Stimulated activated CD4-positive, alpha-beta T cell treated with anti-CD3 and anti-CD28 coated beads, Interleukin-12 subunit alpha, Interleukin-12 subunit beta, amount 100 ng/mL, for 48 hours (primary cell): ENCODE measurements at places on chromosomes 4 and X.

DNA sequence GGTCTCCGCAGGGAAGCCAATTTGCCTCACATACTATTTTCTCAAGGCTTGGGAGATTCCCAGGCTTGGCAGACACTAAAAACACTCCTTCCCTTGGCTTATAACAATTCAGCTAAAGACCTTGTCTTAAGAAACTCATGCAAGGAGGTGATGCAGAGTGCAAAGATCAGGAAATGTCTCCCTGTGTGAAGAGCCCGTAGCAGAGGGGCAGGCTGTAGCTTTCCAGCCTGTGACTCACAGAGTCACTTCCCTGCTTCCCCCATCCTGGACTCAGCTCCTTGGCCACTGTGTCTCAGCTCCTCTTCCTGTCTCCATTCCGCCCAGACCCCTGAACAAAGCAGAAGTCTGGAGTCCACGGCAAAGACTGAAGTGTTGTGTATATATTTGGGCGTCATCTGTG lies 56.1 kb downstream of the KDR start:
- no peak for DNase-seq

DNA sequence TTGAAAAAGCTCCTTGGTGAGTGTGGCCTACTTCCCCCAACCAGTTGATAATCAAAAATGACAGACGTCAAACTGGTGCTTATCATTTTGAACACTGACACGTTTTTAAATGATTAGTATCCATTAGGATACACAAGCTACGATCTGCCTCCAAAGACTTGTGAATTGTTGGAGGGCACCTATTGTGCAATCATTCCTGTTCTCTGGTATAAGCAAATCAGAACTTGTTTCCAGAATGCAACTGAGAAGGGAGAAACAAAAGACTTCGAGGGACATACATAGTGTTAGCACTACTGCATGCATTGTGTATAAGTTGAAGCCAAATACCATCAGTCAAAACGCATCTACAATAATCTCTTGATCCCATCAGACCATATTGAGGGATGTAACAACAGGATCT lies 11.6 kb downstream of the NPY2R start:
- no peak for DNase-seq

GRCh38 chrX:144259054-144259453 lies 375.2 kb downstream of the UBE2NL start:
- DNase-seq, result no peak

DNA sequence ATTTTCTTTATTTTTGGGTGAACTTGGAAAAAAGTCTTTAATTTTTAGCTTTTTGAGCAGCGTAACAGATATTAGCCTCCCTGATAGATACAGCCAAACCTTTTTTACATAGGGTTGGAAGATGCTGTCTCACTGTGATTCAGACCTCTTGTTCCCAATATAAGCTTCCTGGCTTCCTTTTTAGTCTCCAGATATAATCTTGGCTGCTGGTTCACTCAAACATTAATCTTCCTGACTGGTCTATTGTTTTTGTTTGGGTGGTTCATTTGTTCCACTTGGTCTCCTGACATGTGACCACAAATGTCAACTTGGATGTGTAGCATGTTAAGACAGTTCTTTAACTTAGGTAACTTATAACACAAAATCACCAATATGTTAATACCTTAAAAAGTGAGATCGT lies 23.0 kb downstream of the RPA4 start:
- no peak for DNase-seq

- no peak for DNase-seq
Observed at GRCh38 chrX:68183612-68184214, 249.6 kb downstream of the OPHN1 start.

GRCh38 chr4:112140536-112140935 lies 4.7 kb upstream of the FAM241A start:
- DNase-seq, result no peak

- DNase-seq, result no peak
Observed at GRCh38 chr4:48247878-48248558, 21.6 kb downstream of the TEC start.

DNA sequence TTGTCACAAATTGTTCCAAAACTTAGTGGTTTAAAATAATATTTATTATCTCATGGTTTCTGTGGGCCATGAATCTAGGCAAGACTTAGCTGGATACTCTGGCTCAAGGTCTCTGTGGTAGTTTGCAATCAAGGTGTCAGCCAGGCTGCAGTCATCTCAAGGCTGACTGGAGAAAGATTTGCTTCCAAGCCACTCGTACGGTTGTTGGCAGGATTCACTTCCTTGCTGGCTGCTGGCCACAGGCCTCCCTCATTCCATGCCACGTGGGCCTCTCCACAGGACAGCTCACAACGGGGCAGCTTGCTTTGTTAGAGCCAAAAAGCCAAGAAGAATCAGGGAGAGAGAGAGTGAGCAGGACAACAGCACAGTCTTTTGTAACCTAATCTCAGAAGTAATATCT lies 101.4 kb downstream of the WWC2 start:
- DNase-seq, result no peak

- no peak for DNase-seq
Observed at GRCh38 chr4:77021614-77022089, 54.1 kb downstream of the CCNI start.

DNA sequence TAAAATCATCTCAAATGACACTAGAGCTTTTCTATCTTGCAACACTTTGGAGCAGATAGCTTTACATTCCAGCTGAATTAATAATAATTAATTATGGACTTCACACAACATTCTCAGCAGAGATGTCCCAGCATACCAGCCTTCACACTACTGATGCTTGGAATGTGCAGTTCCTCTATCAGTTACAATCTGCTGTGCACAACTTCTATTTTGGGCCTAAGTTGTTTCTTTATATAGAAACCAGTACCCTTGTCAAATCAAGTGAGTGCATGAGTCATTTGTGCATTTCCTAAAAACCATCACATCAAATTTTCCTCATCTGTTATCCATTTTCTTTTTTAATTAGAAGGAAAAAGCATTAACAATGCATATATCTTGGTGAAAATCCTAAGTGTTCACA lies 8.8 kb upstream of the RASL11B start:
- DNase-seq, result no peak

GRCh38 chrX:37785569-37785968 lies 5.7 kb downstream of the CYBB start:
- DNase-seq, result no peak

DNA sequence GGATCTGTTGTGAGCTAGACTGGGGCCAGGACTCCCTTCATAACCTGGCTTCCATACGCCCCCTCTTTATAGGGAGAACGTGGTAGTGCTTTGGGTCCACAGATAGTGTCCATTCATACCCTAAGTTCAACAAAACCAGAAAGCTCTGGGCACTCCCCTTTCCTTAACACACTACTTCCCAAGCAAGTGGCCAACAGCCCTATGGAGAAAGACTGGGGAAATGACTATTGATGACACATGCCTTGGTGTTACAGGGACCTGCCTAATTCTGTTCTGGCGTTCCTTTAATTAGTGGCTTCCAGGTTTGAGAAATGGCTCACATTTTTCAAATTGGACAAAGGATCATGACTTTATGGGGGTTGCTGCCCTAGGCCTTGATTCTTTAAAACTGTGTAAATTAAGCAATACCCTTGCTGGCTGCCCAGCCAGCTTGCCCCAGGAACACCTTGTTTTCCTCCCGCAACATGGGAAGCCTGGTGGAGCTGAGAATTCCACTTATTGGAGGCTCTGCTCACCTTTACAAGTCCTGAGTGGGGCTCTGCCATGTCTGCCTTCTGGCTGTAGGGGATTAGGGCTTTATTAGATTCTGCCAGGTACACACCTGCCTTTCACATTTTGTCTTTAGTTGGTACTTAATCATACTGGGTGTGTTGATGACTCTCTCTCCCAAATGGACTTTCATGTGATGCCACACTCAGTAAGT lies 61.1 kb downstream of the RGS12 start:
- DNase-seq, result no peak
